Transverse colon (tissue), 4 donors: ENCODE measurements at places on chromosomes 7 and 10. TPM values are rescaled to one million over a fixed set of nuclear protein-coding genes. Genes with fewer than 3 reads are reported as not detected.
A peak's percentile ranks its signal among the peaks of the same experiment; 100 is the strongest.

DNA sequence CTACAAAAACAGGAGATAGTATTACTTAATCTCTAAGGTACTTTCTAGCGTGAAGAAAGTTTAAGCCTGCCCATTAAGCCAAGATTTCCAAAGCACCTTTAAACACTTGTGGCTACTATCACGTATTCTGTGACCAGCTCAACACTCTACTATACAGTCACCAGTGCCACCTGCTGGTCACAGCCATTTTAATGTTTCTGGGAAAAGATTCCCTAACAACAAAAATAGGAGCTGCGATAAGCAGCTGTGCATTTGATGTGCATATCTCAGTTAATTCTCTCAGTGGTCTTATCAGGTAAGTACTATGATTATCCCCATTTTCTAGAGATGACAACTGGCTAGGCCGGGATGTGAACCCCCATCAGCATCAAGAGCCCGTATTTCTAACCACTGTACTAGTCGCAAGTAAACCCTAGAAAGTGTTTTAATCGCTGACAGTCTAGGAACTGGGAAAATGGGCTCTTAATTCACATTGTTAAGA, 860 bp downstream of the SEC31B start:
- peak; percentile 70 for DNase-seq

- no peak for DNase-seq
Observed at GRCh38 chr7:73812996-73813395, 17.8 kb upstream of the CLDN4 start.

- DNase-seq, result no peak
Observed at GRCh38 chr10:13831711-13832141, 245.0 kb downstream of the PRPF18 start.

Gene PCGF6
- 10.0 TPM for total RNA-seq

Gene FGFBP3
- 7.8 TPM for total RNA-seq

GRCh38 chr7:26784118-26784517, 80.3 kb downstream of the SKAP2 start:
- no peak for DNase-seq

Gene GPR15LG
- 262 TPM for total RNA-seq

Gene INHBA
- 1.00 TPM for total RNA-seq

Gene PSD
- 50.7 TPM for total RNA-seq

- DNase-seq, result no peak
Observed at GRCh38 chr10:29370097-29371092, 81.5 kb downstream of the LYZL1 start.

- no peak for DNase-seq
Observed at GRCh38 chr7:114818501-114818900, 103.4 kb upstream of the MDFIC start.

Gene MYH16
- total RNA-seq, result not detected

Gene CLRN3
- 35.2 TPM for total RNA-seq

GRCh38 chr7:137302081-137302480, 41.5 kb downstream of the PTN start:
- no peak for DNase-seq

GRCh38 chr10:71346731-71347130, 27.7 kb downstream of the SLC29A3 start:
- DNase-seq, result no peak

DNA sequence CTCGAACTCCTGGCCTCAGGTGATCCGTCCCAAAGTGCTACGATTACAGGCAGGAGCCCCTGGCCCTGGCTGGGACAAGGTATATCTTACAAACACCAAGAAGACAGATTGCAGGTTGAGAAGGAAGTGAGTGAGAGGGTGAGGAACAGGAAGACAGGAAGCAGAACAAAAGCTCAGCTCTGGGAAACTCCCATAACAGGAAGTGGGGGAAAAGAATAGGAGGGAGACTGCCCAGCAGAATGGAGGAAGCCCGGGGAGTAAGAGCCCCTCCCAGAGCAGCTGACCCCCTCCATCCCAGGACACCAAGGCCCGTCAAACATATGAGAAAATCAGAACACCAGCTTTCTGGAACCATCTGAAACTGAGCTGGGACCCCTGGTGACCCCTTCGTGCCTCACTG, 2.9 kb downstream of the TECPR1 start:
- no peak for DNase-seq

- no peak for DNase-seq
Observed at GRCh38 chr10:27912231-27912630, 86.6 kb downstream of the ODAD2 start.

GRCh38 chr7:87370660-87371180, 25.3 kb downstream of the CROT start:
- DNase-seq, result no peak

Gene OR6B1
- total RNA-seq, result not detected

DNA sequence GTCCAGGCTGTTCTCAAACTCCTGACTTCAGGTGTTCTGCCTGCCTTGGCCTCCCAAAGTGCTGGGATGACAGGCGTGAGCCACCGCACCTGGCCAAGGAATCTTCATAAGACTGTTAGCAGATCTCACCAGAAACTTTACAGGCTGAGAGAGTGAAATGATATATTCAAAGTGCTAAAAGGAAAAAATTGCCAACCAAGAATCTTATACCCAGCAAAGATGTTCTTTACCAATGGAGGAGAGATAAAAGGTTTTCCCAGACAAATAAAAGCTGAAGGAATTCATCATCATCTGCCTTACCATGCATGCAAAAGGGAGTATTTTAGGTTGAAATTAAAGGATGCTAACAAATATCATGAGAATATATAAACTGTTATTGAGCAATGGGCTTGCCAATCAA, 23.6 kb downstream of the GIMAP7 start:
- no peak for DNase-seq

Gene PTPRZ1
- 2.4 TPM for total RNA-seq

GRCh38 chr10:3776796-3777571, 8.0 kb downstream of the KLF6 start:
- peak; percentile 72 for DNase-seq

Gene AKR1C4
- total RNA-seq, result not detected

GRCh38 chr10:34543716-34544115, 271.4 kb downstream of the PARD3 start:
- DNase-seq, result no peak

Gene LRRC4
- total RNA-seq, result 1.1 TPM

DNA sequence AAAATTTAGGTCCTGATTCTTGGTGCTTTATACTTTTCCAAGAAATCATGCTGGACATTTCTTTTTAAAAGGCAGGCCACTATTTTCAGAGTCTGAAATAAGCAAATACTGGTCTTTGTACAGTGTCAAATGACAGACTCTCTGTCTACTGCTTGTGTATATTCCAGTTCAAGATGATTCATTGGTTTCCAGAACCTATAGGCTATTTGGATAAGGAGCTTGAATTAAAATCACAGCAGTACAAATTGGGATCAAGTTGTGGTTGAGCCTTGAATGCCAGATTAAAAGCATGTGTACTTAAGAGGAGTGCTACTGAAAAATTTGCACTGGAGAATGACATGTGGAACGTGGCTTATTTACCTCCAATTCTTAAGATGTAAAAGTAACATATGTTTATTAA, 10.7 kb downstream of the KMT2E start:
- no peak for DNase-seq

Gene MAGI2
- total RNA-seq, result 9.7 TPM

GRCh38 chr7:150989456-150989855, 1.4 kb upstream of the NOS3 start:
- no peak for DNase-seq

GRCh38 chr10:117942226-117942625, 104.5 kb downstream of the RAB11FIP2 start:
- no peak for DNase-seq

- DNase-seq, result no peak
Observed at GRCh38 chr7:5077740-5078139, 32.1 kb downstream of the RBAK start.

- DNase-seq, result no peak
Observed at GRCh38 chr10:12513775-12514673, 164.7 kb downstream of the CAMK1D start.

DNA sequence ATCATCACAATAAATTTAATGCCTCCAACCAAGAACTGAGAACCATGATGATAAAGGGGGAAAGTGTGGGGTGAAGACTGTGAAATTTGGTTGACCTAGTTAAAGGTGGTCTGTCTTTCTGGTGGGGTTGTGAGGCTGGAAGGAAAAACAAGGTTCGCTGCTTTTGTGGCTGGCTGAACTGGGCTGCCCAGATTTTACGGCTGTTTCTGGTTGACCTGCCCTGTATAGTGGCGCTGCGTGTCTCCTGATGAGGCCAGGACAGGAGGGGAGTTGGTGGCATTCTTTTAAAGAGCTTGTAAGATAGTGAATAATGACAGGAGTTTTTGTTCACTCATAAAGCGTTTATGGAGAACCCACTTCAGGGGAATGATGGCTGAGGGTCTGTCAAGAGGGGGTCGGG, 101.8 kb downstream of the CYP26A1 start:
- no peak for DNase-seq

Gene CYP2C8
- total RNA-seq, result 49.0 TPM
